ENCODE measurements at places on chromosomes 13 and 19.

- peaks cover 2% of the 10 kb centered on the region for H3K36me3 ChIP-seq
- no peak overlapping the region for H3K4me3 ChIP-seq
- no peaks in the 10 kb centered on the region for H3K4me1 ChIP-seq
- H3K27ac ChIP-seq: no peak overlapping the region
- DNase-seq: no peak
These were observed 199.9 kb downstream of the DIAPH3 start for GRCh38 chr13:59963827-59964226.

- peaks cover 2% of the 10 kb centered on the region for H3K4me1 ChIP-seq
- H3K36me3 ChIP-seq: no peaks in the 10 kb centered on the region
- H3K4me3 ChIP-seq: no peak overlapping the region
- H3K27ac ChIP-seq: no peak overlapping the region
These were observed 184.7 kb upstream of the ARGLU1 start for GRCh38 chr13:106752584-106753170.

- no peak overlapping the region for H3K4me3 ChIP-seq
- DNase-seq: no peak
- H3K4me1 ChIP-seq: no peaks in the 10 kb centered on the region
- H3K27ac ChIP-seq: no peak overlapping the region
- no peaks in the 10 kb centered on the region for H3K36me3 ChIP-seq
These were observed 178.5 kb downstream of the PRR20E start for GRCh38 chr13:57345526-57345925.

DNA sequence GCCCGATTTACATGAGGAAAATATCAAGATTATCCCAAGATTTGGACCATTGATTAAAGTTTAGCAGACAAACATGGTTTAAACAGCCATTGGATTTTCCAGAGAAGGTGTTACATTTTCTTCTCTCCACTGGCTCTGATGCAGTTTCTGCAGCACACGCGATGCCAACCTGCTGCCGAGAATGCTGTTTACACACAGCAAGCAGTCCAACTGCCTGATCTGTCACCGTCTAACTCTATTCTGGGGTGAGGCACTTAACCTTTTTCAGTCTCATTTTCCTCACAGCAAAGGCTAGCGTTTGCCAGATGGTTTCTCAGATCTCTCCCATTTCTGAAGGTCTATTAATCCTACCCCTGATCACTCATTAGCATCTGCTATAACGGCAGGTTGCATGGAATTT is 763.5 kb upstream of the GPC6 start:
- no peak for DNase-seq
- H3K27me3 ChIP-seq: no peaks in the 10 kb centered on the region
- H3K27ac ChIP-seq: no peak overlapping the region
- H3K4me1 ChIP-seq: no peaks in the 10 kb centered on the region

- peaks cover 68% of the 10 kb centered on the region for H3K36me3 ChIP-seq
- H3K4me3 ChIP-seq: no peak overlapping the region
These were observed 7.9 kb downstream of the INTS6 start for GRCh38 chr13:51444922-51445321.

DNA sequence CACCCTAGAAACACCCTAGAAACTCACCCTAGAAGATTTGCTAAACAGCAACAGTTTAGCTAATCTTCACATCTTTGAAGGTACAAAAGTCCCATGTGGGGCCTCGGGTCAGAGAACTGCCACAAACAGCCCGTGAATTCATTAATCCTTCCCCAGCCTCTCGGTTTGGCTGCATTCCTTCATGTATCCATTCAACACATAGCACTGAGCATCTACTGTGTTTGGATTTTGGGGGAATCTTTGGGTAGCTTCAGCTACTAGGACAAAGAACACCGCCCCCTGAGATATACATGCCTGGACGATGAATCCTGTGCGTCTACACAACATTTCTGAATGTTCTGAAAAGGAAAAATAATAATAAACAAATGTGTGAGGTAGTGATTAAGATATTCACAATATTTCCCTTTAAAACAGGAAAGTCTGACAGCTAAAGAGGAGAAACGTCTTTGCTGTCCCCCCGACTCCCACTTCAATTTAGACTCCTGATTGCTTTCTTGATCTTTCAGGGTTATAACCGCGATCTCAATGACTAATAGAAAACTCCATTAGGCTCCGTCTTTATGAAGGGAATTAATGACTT is 63.5 kb downstream of the ALOX5AP start:
- peaks cover 38% of the 10 kb centered on the region for H3K4me1 ChIP-seq
- no peaks in the 10 kb centered on the region for H3K27me3 ChIP-seq
- H3K36me3 ChIP-seq: no peaks in the 10 kb centered on the region
- H3K27ac ChIP-seq: no peak overlapping the region
- no peak for DNase-seq

DNA sequence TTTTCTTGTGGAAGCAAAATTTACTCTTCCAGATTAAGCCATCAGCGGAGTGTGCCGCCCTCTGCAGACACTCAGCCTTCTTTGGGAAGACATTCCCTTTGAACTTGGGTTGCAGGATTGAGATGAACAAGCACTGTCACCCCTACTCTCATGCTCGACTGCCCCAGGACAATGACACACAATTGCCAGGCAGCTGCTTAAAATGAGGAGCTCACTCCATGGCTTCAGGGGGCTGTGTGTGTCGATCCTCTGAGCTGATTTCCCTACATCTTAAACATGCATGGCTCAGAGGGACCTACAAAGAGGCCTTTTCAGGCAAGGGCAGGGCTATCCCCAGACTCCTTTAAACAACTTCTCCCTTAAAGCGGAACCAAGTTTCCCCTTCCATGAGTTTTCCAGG is 107.5 kb upstream of the MBNL2 start:
- no peak overlapping the region for H3K27ac ChIP-seq
- H3K4me3 ChIP-seq: no peak overlapping the region
- DNase-seq: no peak
- H3K36me3 ChIP-seq: no peaks in the 10 kb centered on the region

- no peaks in the 10 kb centered on the region for H3K27me3 ChIP-seq
- H3K27ac ChIP-seq: no peak overlapping the region
- no peak for DNase-seq
- H3K4me1 ChIP-seq: peaks cover 3% of the 10 kb centered on the region
- H3K36me3 ChIP-seq: no peaks in the 10 kb centered on the region
These were observed 262.7 kb downstream of the DLEU7 start for GRCh38 chr13:50580684-50581305.

- H3K4me3 ChIP-seq: no peak overlapping the region
- H3K4me1 ChIP-seq: peaks cover 28% of the 10 kb centered on the region
- H3K36me3 ChIP-seq: no peaks in the 10 kb centered on the region
- no peak overlapping the region for H3K27ac ChIP-seq
- no peak for DNase-seq
- no peaks in the 10 kb centered on the region for H3K27me3 ChIP-seq
These were observed 54.6 kb downstream of the OR10H4 start for GRCh38 chr19:16003391-16003790.

DNA sequence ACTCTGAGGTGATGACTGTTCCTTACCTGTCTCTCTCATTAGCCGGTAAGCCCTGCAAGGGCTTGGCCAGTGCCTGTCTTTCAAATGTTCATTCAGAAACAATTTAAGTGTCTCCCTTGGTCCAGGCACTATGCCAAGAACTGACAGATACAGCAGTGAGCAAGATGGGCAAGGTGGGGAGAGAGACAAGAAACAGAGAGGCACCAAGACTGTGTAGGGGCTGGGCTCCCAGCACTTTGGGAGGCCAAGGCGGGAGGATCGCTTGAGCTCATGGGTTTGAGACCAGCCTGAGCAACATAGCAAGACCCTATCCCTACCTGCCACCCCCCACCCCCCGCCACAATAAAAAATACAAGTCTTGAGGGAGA is 1.3 kb upstream of the CCNE1 start:
- peaks cover 29% of the 10 kb centered on the region for H3K36me3 ChIP-seq
- peak overlapping the region; percentile 81 for H3K4me3 ChIP-seq
- peak overlapping the region; percentile 94 for H3K27ac ChIP-seq
- no peak for DNase-seq
- H3K27me3 ChIP-seq: no peaks in the 10 kb centered on the region
- H3K4me1 ChIP-seq: peaks cover 21% of the 10 kb centered on the region

GRCh38 chr19:11675569-11675968 is 63.2 kb downstream of the ZNF823 start:
- DNase-seq: no peak
- no peak overlapping the region for H3K4me3 ChIP-seq
- peaks cover 4% of the 10 kb centered on the region for H3K4me1 ChIP-seq
- H3K27ac ChIP-seq: no peak overlapping the region
- peaks cover 36% of the 10 kb centered on the region for H3K27me3 ChIP-seq
- peaks cover 3% of the 10 kb centered on the region for H3K36me3 ChIP-seq

DNA sequence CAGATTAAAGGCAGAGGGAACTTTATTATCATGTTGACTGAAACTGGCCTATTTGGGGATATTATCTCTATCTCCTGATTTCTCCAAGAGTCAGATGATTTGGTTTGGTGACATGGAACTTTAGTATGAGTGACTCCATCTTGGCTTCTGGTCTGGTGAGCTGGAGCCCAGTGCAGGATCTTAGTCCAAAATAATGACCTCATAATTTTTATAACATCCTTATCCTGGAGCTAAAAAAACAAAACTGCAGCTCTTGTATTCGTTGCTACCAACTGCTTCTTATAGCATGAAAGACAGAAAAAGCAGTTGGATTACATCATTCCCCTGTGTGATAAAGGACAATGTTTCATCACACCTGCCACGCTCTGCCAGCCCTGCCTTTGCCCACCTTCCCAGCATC is 39.3 kb upstream of the RNF17 start:
- no peak overlapping the region for H3K4me3 ChIP-seq
- no peak overlapping the region for H3K27ac ChIP-seq
- DNase-seq: no peak
- no peaks in the 10 kb centered on the region for H3K4me1 ChIP-seq

DNA sequence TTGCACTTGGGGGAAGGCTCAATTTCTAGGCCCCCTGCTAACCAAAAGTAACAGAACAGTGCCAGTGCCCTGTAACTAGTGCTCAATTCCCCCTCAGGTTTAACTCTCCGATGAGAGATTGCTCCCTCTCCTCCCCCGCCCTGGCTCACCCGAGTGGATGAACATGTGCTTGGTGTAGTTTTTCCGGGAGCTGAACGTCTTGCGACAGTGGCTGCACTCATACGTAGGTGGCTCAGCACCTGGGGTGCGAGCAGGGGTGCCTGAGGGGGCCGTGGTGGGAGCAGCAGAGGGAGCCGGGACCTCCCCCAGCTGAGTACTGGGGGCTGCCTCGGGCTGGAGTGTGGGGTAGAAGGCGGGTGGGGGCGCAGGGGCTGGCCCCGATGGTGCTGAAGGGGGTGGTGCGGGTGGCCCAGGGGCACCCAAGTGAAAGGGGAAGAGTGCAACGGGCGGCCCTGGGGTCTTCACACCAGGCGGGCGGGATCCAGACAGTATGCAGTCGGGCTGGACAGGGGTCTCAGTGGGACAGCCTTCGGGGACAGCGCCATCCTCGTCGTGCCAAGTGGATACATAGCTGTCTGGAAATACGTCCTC is 3.3 kb downstream of the ZBTB45 start:
- no peaks in the 10 kb centered on the region for H3K27me3 ChIP-seq
- DNase-seq: no peak
- peak overlapping the region; percentile 82 for H3K27ac ChIP-seq
- peaks cover 48% of the 10 kb centered on the region for H3K4me1 ChIP-seq
- peak overlapping the region; percentile 88 for H3K4me3 ChIP-seq

GRCh38 chr13:60959427-60959826 is 456.2 kb downstream of the PCDH20 start:
- no peaks in the 10 kb centered on the region for H3K27me3 ChIP-seq
- no peak for DNase-seq
- no peak overlapping the region for H3K4me3 ChIP-seq

- peak overlapping the region; percentile 93 for H3K27ac ChIP-seq
- peak overlapping the region; percentile 89 for H3K4me3 ChIP-seq
- H3K4me1 ChIP-seq: peaks cover 47% of the 10 kb centered on the region
- no peaks in the 10 kb centered on the region for H3K27me3 ChIP-seq
- no peak for DNase-seq
These were observed 4.0 kb downstream of the ZBTB7A start for GRCh38 chr19:4062419-4063368.

DNA sequence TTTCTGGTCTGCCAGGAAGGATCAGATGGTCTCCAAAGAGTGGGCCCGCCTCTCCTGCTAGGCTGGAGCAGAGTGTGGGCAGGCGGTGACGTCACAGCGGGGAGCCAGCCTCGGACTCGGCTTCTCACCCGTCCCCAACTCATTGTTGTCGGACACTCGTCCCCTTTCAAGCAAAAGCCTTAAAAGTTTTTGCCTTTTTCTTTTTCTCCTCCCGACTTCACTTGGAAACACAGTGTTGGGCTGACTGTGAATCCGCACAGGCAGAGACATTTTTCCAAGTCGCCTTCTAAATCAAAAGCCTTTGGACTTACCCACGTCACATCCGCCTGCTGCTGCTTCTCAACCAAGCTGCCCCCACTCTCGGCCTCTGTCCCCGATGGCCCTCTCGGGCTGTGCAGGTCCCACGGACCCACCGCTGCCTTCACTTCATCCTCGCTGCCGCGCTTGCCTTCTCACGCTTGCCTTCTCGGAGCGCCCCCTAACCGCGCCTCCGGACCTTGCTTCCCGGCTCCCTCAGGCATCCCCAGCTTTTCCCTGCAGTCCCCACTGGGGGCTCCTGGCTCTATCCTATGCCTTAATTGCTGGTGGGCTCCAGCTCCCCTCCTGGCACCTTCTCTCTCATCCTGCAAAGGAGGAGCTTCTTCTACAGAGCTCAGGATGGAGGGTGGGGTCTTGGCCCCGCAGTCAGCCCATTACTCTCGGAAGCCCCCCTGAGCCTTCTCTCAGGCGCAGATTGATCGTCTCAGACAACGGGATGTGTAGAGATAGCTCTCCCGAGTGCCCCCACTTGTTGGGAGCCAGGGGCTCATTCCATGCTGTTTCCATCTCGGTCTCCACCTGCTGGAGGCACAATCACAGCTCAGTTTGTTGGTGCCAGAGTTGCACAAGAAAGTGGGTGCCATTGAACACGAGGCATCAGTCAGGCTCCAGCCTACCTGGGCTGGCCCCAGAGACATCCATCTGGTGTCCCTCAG is 3.9 kb upstream of the ZNF135 start:
- no peak for DNase-seq
- no peak overlapping the region for H3K4me3 ChIP-seq
- H3K36me3 ChIP-seq: peaks cover 49% of the 10 kb centered on the region
- peaks cover 4% of the 10 kb centered on the region for H3K4me1 ChIP-seq
- no peak overlapping the region for H3K27ac ChIP-seq

GRCh38 chr19:11261431-11261970 is 823 bp downstream of the DOCK6 start:
- H3K36me3 ChIP-seq: no peaks in the 10 kb centered on the region
- DNase-seq: no peak
- H3K4me1 ChIP-seq: peaks cover 2% of the 10 kb centered on the region
- no peak overlapping the region for H3K27ac ChIP-seq
- H3K4me3 ChIP-seq: peak overlapping the region; percentile 56

GRCh38 chr13:30607908-30608307 is 9.8 kb upstream of the USPL1 start:
- peaks cover 27% of the 10 kb centered on the region for H3K4me1 ChIP-seq
- H3K27me3 ChIP-seq: no peaks in the 10 kb centered on the region

GRCh38 chr13:51502153-51502651 is 49.4 kb upstream of the INTS6 start:
- H3K36me3 ChIP-seq: no peaks in the 10 kb centered on the region
- no peaks in the 10 kb centered on the region for H3K27me3 ChIP-seq
- DNase-seq: peak; percentile 38

Measured in activated T-cell treated with anti-CD3 and anti-CD28 coated beads, Interleukin-2, amount 50 U/mL, for 24 hours (primary cell).